ENCODE measurements at places on chromosomes 4 and X.

DNA sequence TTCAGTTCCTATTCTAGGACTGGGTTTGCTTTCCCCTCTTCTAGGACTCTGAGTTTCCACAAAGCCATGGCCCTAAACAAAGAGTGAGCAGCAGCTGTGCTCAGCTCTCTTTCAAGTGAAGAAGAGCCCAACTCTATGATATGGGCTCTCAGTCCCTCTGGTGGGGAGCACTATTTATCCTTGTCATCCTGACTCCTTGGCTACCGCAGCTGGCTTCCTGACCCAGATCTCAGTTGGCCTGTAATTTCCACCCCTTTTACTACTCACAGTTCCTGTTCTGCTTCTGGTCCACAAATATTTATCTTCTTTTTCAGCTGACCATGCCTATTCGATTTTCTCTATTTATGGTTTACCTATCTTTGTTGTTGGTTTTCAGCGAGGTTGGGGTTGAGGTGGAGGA lies 33.8 kb downstream of the F8 start:
- DNase-seq = no peak

DNA sequence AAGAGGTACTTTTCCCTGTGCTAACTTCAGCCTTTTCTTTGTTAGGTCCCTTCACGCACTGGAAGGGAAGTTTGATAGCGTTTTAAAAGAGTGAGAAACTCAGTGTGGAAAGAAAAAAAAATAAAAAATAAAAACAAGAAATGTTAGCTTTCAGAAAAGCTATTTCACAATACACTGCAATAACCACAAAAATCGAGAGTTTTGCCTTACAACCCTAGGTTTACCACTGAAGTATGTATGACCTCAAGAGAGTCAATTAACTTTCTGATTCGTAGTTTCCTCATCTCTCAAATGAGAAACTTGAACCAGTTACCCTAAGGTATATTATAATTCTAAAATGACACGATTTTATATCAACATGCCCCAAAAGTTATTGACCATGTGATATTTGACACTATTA lies 93.9 kb upstream of the JADE1 start:
- no peak for DNase-seq

- DNase-seq = no peak
These were observed 79.1 kb downstream of the NPFFR2 start for GRCh38 chr4:72110886-72111285.

GRCh38 chr4:180828455-180829018 lies 1414.7 kb upstream of the TENM3 start:
- DNase-seq = peak; percentile 26

DNA sequence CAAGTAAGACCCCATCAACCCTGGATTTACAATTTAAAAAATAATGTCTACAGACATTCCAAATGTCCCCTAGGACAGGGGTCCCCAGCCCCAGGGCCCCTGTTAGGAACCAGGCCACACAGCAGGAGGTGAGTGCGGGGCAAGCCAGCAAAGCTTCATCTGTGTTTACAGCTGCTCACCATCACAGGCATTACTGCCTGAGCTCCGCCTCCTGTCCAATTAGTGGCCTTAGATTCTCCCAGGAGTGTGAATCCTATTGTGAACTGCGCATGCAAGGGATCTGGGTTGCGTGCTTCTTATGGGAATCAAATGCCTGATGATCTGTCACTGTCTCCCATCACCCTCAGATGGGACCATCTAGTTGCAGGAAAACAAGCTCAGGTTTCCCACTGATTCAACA lies 146.1 kb downstream of the ATP10D start:
- no peak for DNase-seq

DNA sequence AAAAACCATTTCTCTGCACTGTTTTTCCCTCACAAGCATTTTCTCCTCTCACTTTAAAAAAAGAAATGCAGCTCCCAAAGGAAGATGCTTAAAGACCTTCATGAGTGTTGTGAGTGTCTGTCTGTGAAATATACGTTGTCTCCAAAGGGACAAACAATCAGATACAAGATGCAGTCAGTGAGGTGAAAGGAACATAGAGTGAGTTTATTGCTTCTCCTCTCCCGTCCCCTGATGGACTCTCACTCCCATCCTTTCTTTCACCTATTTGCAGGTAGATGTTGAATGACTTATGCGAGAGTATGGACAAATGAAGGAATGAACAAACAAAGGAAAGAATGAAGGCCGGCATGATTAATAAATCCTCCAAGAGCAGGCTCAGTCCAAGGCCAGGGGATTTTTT lies 561.2 kb upstream of the DIPK2B start:
- no peak for DNase-seq

- no peak for DNase-seq
These were observed 2.0 kb downstream of the CYBB start for GRCh38 chrX:37781814-37782213.

DNA sequence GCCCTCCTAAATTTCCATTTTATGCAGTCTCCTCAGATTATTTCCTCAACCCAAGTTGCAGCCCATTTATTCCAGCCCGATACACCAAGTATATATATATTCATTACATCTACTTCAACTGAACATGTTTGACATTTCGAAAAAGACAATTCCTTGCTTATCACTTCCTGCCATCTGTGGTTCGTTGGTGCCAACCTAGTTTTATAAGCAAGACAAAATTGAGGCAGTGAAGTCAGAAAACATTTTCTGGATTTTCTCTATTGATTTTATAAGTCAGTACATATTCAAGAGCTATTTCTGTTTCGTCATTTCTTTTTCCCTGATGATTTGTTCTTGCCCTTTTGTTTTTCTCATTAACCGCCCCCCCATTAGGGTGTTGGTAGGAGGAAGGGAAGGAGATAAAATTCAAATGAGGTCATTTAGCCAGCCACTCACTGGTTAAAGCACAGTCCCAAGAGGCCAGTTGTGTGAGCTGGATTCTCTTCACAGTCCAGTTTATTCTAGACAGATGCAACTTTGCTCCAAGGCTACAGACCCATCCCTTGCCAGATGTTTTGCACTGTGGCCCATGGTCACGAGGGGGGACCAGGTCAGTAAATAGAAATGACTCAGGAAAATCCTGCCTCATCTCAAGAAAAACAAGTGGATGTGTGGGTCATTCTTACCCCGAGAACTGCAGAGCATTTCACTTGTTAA lies 20.3 kb upstream of the VEGFD start:
- DNase-seq = no peak

DNA sequence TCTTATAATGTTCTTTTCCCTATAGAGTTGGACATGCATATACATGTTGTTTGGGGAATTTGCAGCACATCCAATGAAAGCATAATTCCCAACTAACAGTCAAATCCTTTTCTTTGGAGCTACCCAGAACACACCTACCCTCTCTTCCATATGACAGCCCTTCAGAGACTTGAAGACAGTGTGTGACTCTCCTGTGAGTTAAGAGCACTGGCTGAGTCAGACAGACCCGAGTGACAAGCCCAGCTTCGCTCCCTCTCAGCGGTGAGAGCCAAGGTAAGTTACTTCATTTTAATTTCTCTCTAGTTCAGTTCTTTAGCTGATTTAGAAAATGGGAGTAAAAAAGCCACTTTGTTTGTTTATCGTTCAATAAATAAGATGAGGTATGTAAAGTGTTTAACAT lies 86.3 kb downstream of the RTL9 start:
- no peak for DNase-seq

- DNase-seq = no peak
These were observed 94.0 kb upstream of the TBL1X start for GRCh38 chrX:9370893-9371292.

GRCh38 chrX:134969726-134970125 lies 21.1 kb upstream of the SMIM10 start:
- DNase-seq = no peak

GRCh38 chr4:110878956-110879355 lies 256.1 kb upstream of the PITX2 start:
- DNase-seq = no peak

GRCh38 chr4:18020145-18020670 lies 1.3 kb downstream of the LCORL start:
- DNase-seq = peak; percentile 29

DNA sequence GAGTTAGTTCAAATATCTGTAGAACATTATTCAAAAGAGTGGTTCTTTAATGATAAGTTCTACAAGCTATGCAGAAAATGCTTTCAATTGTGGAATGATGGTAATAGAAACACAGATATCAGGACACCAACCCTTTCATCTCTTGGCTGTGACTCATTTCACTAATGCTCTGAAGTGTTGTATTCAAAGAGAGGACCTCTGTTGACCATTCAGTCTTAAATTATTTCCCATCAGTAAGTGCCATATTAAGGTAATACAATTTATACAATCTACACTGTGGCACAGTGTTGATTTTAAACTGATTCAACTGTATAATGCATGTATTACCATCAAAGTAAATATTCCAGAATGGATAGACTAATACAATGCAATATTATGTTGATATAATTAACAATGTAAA lies 289.0 kb upstream of the ADGRL3 start:
- no peak for DNase-seq

GRCh38 chr4:168664242-168664891 lies 167.5 kb downstream of the PALLD start:
- DNase-seq = no peak

GRCh38 chr4:85086721-85087120 lies 120.2 kb upstream of the WDFY3 start:
- no peak for DNase-seq

DNA sequence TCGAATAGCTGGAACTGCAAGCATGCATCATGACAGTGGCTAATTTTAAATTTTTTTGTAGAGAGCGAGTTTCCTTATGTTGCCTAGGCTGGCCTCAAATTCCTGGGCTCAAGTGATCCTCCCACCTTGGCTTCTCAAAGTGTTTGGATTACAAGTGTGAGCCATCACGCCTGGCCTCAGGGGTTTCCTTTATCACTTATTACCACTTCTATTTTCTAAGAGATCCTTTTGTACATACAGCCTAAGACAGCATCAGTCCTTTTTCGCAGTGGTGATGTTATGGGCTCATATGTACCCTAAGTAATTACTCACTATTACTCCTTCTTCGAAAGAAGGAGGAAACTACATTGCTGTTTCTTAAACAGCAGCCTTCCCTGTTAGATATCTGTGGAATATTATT lies 54.1 kb upstream of the CDKN2AIP start:
- no peak for DNase-seq

- DNase-seq = no peak
These were observed 131.3 kb downstream of the NSUN7 start for GRCh38 chr4:40881096-40881495.

GRCh38 chr4:101801958-101802357 lies 11.4 kb downstream of the BANK1 start:
- no peak for DNase-seq

DNA sequence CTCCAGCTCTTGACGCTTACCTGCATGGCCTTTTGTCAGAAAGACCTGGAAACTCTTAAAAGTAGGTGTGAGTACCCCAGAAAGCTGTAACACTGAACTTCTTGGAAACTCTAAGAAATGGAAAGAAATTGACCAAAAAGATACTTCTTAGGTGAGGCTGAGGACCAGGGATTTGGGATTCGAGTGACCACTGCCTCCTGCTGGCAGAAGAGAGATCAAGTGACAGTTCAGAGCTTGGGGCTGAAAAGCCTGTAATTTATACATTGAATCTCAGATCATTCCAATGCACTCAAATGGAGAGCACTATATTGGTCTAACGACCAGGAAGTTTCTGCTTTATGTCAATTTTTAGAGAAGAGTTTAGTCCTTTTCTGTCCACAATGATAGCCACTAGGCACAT lies 204.6 kb downstream of the PDGFRA start:
- DNase-seq = no peak

DNA sequence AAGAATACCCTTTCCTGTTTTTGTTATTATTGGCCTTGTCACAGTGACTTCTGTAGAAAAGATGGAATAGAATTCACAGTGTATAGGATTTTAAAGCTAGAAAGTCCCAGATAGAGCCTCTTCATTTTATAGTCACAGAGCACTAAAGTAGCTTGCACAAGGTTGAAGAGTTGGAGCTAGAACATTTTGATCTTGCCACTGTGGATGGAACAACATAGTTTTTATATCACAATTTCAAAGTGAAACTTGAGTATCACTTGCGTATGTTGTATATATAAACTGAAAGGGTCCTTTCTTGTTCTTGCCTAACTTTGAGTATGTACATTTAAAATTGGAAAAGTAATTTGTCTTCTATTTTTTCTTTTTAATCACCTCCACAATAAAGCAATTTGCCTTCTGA lies 2.7 kb downstream of the USO1 start:
- DNase-seq = no peak

DNA sequence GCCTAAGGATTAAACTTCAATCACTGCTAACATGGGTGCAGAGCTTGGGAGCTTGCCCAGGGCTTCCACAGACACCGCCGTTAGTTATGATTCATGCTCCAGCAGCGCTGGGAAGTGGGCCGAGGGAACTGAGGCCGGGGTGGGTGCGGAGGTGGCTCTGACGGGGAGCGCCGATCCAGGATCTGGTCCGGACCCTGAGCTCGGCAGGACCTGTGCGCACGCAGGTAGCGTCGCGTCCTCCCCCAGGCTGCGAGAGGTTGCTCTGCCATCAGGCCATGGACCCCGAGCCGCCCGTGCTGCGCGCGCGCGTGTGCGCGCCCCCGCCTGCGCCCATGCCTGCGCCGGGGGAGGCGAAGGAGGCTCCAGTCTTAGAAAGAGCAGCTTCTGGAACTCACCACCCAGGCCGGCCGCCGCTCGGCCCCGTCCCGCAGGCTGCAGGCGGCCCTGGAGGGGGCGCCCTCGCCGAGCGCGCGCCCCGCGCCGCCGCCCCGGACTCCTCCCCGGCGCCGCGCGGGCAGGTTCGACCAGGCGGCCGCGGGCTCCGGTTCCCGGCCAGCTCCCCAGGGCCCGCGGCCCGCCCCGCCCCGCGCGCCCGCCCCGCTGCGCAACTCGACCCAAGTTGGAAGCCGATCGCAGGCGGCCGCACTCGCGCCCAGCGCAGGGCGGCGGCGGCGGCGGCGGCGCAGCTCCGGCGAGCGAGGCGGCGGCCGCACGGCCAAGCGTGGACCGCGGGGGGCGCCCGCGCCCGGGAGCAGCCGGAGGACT lies 732 bp upstream of the ADRA2C start:
- DNase-seq = no peak

DNA sequence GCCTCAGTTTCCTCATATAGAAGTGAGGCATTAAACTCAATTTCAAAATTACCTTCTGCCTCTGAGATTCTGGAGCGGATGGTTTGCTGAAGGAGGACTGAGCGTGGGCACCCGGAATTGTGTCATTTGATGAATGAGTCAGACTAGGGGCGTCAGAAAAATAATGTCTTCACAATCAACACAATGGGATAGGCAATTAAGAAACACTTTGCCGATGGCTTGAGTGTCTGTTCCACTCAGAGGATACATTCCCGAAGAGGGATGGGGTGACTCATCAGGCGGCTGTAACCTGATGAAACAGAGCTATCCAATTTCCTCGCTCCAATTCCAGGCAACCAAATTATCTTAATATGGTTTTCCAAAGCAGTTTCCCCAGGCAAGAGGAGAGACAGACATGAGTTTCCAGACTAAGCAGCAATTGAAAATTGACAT lies 1.2 kb upstream of the CHRNA9 start:
- DNase-seq = no peak

Measured in DND-41 (cell line).